Stimulated activated CD4-positive, alpha-beta T cell treated with anti-CD3 and anti-CD28 coated beads, Interleukin-4, amount 100 ng/mL, for 24 hours (primary cell): ENCODE measurements at places on chromosomes 12 and 14.

DNA sequence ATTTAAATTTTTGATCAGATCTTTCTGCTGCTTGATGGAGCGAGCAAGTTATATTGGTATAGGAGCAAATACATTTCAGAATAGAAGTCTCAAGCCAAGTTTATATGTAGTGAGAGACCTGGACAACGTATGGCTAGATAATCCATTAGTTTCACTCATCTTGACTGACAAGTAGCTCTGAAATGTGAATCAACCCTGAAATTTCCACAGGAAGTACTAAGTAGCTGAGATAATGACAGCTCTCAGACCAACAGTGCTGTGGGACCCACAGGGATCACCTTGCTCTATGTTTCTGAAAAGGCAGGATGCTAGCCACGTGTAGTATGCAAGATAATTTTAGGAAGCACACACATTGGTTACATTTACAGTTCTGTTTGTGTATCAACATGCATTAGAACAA lies 258.6 kb upstream of the FOXN3 start:
- no peak for DNase-seq

DNA sequence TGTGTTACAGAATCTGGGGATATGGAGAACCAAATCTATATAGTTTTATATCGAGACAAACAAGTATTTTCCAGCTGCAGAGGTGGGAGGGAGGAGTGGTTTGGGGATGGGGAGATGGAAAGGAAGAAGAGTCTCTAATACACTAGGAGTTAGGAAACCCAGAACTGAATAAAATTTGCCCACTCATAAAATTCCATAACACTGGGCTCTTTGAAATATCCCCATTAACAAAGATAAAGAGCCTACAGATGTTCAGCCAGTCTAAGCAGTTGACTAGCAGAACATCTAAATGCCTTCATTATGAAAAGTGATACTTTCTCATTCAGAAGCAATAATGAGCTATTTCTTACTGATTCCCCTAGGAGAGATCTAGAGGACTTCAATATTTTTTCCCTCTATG lies 151.7 kb upstream of the GZMB start:
- no peak for DNase-seq

GRCh38 chr14:100906420-100906819 lies 2.9 kb upstream of the RTL1 start:
- no peak for DNase-seq

- no peak for DNase-seq
Observed at GRCh38 chr12:95808146-95808545, 17.6 kb upstream of the NTN4 start.

- no peak for DNase-seq
Observed at GRCh38 chr14:67955261-67955660, 135.7 kb downstream of the RAD51B start.

GRCh38 chr14:49479432-49479831 lies 106.7 kb downstream of the RPS29 start:
- DNase-seq = no peak

DNA sequence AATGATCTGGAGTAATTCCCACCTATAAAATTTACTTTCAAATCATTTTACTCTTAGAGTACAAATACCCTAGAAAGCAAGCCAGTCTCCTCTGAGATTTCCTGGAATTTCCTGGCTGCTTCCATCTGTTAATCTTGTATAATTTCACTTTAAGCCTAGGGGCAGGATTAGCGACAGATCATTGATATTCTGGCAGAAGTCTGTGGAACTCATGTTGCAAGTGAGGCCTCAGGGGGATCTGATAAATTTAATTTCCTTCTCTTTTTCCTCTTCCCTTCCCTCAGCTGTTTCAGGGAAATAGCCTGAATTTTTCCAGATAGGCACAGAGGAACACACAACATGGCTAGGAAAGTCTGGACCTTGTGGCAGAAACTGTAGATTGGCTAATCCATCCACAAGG lies 5.9 kb upstream of the KRT6A start:
- no peak for DNase-seq

GRCh38 chr12:12872139-12872933 lies 19.0 kb upstream of the GPRC5A start:
- DNase-seq = no peak
